Activated naive CD8-positive, alpha-beta T cell treated with anti-CD3 and anti-CD28 coated beads for 36 hours (primary cell): ENCODE measurements at places on chromosomes 1 and 21.

DNA sequence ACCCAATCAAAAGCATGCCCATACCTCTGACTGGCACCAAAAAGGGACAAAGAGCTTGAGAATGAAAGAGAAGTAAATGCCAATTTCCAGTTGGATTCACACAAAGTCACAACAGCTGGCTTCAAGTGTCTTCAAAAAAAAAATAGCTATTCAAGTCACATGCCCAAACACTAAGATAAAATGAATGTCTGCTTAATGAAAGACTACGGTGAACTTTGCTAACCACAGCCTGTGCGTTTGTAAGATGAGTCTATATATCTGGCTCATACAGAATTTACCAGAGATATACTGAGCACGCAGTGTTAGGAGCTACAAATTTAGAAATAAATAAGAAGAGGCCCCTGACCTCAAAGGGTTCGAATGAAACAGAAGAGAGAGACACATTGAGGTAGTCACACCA, 73.2 kb downstream of the DAB1 start:
- peaks cover 11% of the 10 kb centered on the region for H3K27me3 ChIP-seq
- no peaks in the 10 kb centered on the region for H3K4me1 ChIP-seq
- no peak for DNase-seq
- no peaks in the 10 kb centered on the region for H3K36me3 ChIP-seq
- H3K27ac ChIP-seq, result no peak overlapping the region

DNA sequence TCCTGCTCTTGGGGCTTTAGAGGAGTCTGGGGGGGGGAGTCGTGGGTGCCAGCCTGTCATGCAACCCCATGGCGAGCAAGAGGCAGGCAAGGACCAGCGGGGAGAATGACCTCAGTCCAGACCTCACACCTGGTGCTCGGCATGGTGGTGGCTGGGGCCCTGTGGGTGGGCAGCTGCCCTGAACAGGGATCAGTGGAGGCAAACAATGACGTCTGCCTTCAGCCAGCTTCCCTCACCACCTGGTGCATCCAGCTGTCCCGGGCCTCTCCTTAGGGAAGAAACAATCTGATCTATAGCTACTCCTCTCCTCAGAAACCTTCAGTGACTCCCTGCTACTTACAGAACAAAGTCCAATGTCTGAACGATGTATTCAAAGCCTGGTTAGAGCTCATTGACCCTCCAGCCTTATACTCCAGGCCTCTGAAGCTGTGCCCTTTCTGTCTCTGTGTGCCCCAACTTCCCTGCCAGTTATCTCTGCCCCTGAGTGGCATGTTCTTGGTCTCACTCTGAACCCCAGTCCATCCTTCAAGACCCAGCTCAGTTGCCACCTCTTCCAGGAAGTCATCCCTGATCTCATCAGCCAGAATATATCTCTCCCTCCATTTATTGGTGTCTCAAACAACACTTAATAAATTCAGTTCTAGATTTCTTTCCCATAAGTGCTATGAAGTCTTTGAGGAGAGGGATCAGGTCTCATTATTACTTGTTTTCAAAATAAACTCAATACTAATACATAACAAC, 6.6 kb downstream of the PADI2 start:
- H3K4me3 ChIP-seq, result no peak overlapping the region
- no peak overlapping the region for H3K27ac ChIP-seq
- no peaks in the 10 kb centered on the region for H3K36me3 ChIP-seq
- peaks cover 22% of the 10 kb centered on the region for H3K27me3 ChIP-seq
- no peaks in the 10 kb centered on the region for H3K4me1 ChIP-seq
- no peak for DNase-seq

GRCh38 chr1:219443763-219444162, 169.1 kb downstream of the ZC3H11B start:
- no peaks in the 10 kb centered on the region for H3K36me3 ChIP-seq
- DNase-seq, result no peak
- H3K27me3 ChIP-seq, result peaks cover 3% of the 10 kb centered on the region
- H3K4me1 ChIP-seq, result no peaks in the 10 kb centered on the region
- H3K27ac ChIP-seq, result no peak overlapping the region
- H3K4me3 ChIP-seq, result no peak overlapping the region

DNA sequence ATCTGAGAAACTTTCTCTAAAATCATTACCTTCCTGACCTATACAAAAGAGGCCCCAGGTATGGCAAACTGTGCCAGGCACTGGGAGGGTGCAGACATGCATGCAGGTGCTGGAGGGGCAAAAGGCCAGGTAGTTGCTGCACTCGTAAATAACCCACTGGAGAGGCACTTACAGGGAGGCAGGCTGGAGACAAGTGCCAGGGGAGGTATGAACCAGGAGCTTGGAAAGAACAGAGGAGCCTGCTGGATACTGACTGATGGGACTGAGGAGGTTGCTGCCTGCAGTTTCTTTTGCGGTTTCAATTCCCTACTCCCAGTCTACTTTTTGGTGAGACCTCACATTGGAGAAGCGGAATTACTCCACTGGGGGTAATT, 113.9 kb downstream of the DSCAM start:
- no peak overlapping the region for H3K4me3 ChIP-seq
- no peak for DNase-seq
- no peak overlapping the region for H3K27ac ChIP-seq
- H3K4me1 ChIP-seq, result no peaks in the 10 kb centered on the region
- peaks cover 4% of the 10 kb centered on the region for H3K27me3 ChIP-seq

DNA sequence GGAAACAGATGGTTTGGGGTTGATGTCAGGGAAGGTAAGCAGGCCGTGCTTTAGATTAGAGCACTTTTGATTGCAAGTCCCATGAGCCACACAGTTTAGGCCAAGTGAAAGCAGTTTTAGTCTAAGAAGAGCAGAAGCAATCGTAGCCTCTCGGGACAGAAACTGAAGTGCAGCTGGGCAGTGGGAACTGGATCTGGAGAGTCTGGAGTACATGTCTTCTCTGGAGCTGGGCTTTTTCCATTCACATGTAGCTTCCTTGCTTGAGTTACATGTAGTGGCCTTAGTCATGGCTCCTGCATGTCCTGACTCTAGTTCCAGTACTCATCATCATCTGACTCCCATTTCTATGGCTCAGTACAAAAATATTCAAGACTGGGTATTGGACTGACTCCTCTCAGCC, 16.7 kb downstream of the CAMTA1 start:
- H3K4me1 ChIP-seq, result peaks cover 39% of the 10 kb centered on the region
- no peak for DNase-seq
- H3K27ac ChIP-seq, result no peak overlapping the region

- DNase-seq, result no peak
- H3K27me3 ChIP-seq, result no peaks in the 10 kb centered on the region
- no peak overlapping the region for H3K27ac ChIP-seq
- H3K4me1 ChIP-seq, result peaks cover 23% of the 10 kb centered on the region
These were observed 3.7 kb downstream of the UCK2 start for GRCh38 chr1:165831146-165831545.

GRCh38 chr1:36284517-36284916, 21.7 kb upstream of the SH3D21 start:
- H3K27me3 ChIP-seq, result no peaks in the 10 kb centered on the region
- peaks cover 36% of the 10 kb centered on the region for H3K36me3 ChIP-seq
- H3K27ac ChIP-seq, result peak overlapping the region; percentile 11
- no peak for DNase-seq
- H3K4me1 ChIP-seq, result peaks cover 44% of the 10 kb centered on the region

DNA sequence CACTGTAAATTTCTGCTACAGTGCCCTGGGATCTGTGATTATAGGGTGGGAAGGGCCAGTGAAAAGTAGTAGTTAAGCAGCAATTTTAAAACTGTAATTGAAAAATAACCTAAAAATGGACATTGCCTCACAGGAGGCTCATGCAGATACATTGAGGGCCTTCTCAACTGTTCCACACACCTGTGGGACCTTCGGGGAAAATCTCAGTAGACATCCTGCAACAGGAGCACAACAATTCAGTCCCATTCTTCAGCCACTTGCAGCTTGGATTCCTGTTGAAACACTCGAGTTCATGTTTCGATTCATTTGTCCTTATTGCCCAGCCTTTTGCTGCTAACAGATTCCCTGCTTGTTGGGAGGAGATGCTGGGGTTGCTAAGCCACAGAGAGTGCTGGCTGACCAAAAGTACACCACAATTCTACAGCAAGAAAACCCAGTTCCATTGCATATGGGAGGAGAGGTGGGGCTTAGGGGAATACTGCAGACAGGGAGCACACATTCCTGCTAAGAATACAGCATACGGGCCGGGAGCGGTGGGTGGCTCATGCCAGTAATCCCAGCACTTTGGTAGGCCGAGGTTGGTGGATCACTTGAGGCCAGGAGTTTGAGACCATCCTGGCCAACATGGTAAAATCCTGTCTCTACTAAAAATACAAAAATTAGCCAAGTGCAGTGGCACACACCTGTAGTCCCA, 4.5 kb downstream of the TMCC2 start:
- peak overlapping the region; percentile 74 for H3K27ac ChIP-seq
- peak overlapping the region; percentile 62 for H3K4me3 ChIP-seq
- H3K27me3 ChIP-seq, result no peaks in the 10 kb centered on the region
- peaks cover 67% of the 10 kb centered on the region for H3K4me1 ChIP-seq

- no peaks in the 10 kb centered on the region for H3K4me1 ChIP-seq
- no peak overlapping the region for H3K27ac ChIP-seq
- no peaks in the 10 kb centered on the region for H3K27me3 ChIP-seq
- DNase-seq, result no peak
- H3K4me3 ChIP-seq, result no peak overlapping the region
These were observed 31.2 kb upstream of the COQ8A start for GRCh38 chr1:226908913-226909312.

GRCh38 chr1:9494936-9495758, 44.1 kb upstream of the SLC25A33 start:
- no peaks in the 10 kb centered on the region for H3K36me3 ChIP-seq
- H3K27ac ChIP-seq, result no peak overlapping the region
- H3K27me3 ChIP-seq, result peaks cover 6% of the 10 kb centered on the region

- H3K4me1 ChIP-seq, result peaks cover 6% of the 10 kb centered on the region
- no peak for DNase-seq
- H3K27me3 ChIP-seq, result no peaks in the 10 kb centered on the region
- peaks cover 3% of the 10 kb centered on the region for H3K36me3 ChIP-seq
These were observed 39.7 kb downstream of the LRP8 start for GRCh38 chr1:53288002-53288789.

- peaks cover 2% of the 10 kb centered on the region for H3K4me1 ChIP-seq
- peaks cover 5% of the 10 kb centered on the region for H3K27me3 ChIP-seq
- peak; percentile 41 for DNase-seq
- H3K4me3 ChIP-seq, result no peak overlapping the region
- no peak overlapping the region for H3K27ac ChIP-seq
These were observed 9.1 kb upstream of the LCE2D start for GRCh38 chr1:152654110-152654509.

GRCh38 chr1:179781962-179782361, 38.9 kb downstream of the FAM163A start:
- H3K4me1 ChIP-seq, result no peaks in the 10 kb centered on the region
- H3K27ac ChIP-seq, result no peak overlapping the region
- no peak for DNase-seq
- H3K4me3 ChIP-seq, result no peak overlapping the region

DNA sequence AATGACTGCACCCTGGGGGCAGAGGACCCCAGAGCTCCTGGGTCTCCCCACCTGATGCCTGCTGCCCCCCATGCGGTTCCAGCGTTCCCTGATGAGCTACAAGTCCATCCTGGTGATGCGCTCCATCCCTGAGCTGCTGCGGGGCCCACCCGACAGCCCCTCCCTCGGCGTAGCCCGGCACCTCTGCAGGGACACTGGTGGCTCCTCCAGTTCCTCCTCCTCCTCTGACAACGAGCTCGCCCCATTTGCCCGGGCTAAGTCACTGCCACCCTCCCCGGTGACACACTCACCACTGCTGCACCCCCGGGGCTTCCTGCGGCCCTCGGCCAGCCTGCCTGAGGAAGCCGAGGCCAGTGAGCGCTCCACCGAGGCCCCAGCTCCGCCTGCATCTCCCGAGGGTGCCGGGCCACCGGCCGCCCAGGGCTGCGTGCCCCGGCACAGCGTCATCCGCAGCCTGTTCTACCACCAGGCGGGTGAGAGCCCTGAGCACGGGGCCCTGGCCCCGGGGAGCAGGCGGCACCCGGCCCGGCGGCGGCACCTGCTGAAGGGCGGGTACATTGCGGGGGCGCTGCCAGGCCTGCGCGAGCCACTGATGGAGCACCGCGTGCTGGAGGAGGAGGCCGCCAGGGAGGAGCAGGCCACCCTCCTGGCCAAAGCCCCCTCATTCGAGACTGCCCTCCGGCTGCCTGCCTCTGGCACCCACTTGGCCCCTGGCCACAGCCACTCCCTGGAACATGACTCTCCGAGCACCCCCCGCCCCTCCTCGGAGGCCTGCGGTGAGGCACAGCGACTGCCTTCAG, 35.5 kb downstream of the TRIM11 start:
- H3K4me1 ChIP-seq, result no peaks in the 10 kb centered on the region
- H3K27ac ChIP-seq, result no peak overlapping the region
- no peak for DNase-seq
- no peaks in the 10 kb centered on the region for H3K27me3 ChIP-seq
